ENCODE measurements at places on chromosomes 13 and 19. TPM values are rescaled to one million over a fixed set of nuclear protein-coding genes. Genes with fewer than 3 reads are reported as not detected.

CEACAM20 gene
- not detected for polyA plus RNA-seq

RUBCNL gene
- polyA plus RNA-seq: 0.54 TPM

LILRB5 gene
- polyA plus RNA-seq: 1.1 TPM

NKG7 gene
- 3.5 TPM for polyA plus RNA-seq

CEACAM4 gene
- polyA plus RNA-seq: not detected

STK11 gene
- 40.7 TPM for polyA plus RNA-seq

BICRA gene
- polyA plus RNA-seq: 3.2 TPM

LRRC4B gene
- polyA plus RNA-seq: 2.6 TPM

SWSAP1 gene
- 6.2 TPM for polyA plus RNA-seq

IRGC gene
- not detected for polyA plus RNA-seq

CD33 gene
- polyA plus RNA-seq: 2.6 TPM

SMG9 gene
- 25.1 TPM for polyA plus RNA-seq

CEACAM5 gene
- polyA plus RNA-seq: not detected

ICAM5 gene
- 0.34 TPM for polyA plus RNA-seq

IFNL1 gene
- not detected for polyA plus RNA-seq

GGN gene
- polyA plus RNA-seq: 0.92 TPM

DAND5 gene
- polyA plus RNA-seq: not detected

TBXA2R gene
- 8.8 TPM for polyA plus RNA-seq

DUS3L gene
- 18.1 TPM for polyA plus RNA-seq

MRPS31 gene
- polyA plus RNA-seq: 47.3 TPM

GSX1 gene
- polyA plus RNA-seq: not detected

EPSTI1 gene
- 11.2 TPM for polyA plus RNA-seq

ZNF93 gene
- polyA plus RNA-seq: 1.9 TPM

ZNF738 gene
- polyA plus RNA-seq: 3.1 TPM

ATP5F1D gene
- polyA plus RNA-seq: 641 TPM

CRLF1 gene
- 6.6 TPM for polyA plus RNA-seq

LGALS4 gene
- 1.2 TPM for polyA plus RNA-seq

NCCRP1 gene
- 5.5 TPM for polyA plus RNA-seq

NCR1 gene
- not detected for polyA plus RNA-seq

PLEKHF1 gene
- 7.1 TPM for polyA plus RNA-seq

DNAAF3 gene
- 5.1 TPM for polyA plus RNA-seq

KASH5 gene
- not detected for polyA plus RNA-seq

ZNF560 gene
- polyA plus RNA-seq: not detected

EFNA2 gene
- not detected for polyA plus RNA-seq

SYNE4 gene
- 15.7 TPM for polyA plus RNA-seq

SH2D3A gene
- polyA plus RNA-seq: 12.5 TPM

TUBA3C gene
- polyA plus RNA-seq: not detected

ZSCAN4 gene
- polyA plus RNA-seq: not detected

ZNF8 gene
- polyA plus RNA-seq: 1.3 TPM

CEACAM19 gene
- 5.5 TPM for polyA plus RNA-seq

MEIOSIN gene
- polyA plus RNA-seq: not detected

ZNF541 gene
- polyA plus RNA-seq: 0.86 TPM

PTPRS gene
- 7.2 TPM for polyA plus RNA-seq

PDX1 gene
- not detected for polyA plus RNA-seq

CYP2F1 gene
- not detected for polyA plus RNA-seq

CABP5 gene
- polyA plus RNA-seq: not detected

TMC4 gene
- polyA plus RNA-seq: 64.6 TPM

FGF22 gene
- 0.71 TPM for polyA plus RNA-seq

MUC16 gene
- polyA plus RNA-seq: not detected

RNF113B gene
- not detected for polyA plus RNA-seq

UBL3 gene
- 18.1 TPM for polyA plus RNA-seq

ADGRE3 gene
- polyA plus RNA-seq: not detected

GFY gene
- not detected for polyA plus RNA-seq

IL27RA gene
- 3.1 TPM for polyA plus RNA-seq

PABPC3 gene
- polyA plus RNA-seq: not detected
